ENCODE measurements at places on chromosomes 16 and 17. TPM values are rescaled to one million over a fixed set of nuclear protein-coding genes. Genes with fewer than 3 reads are reported as not detected.

DNA sequence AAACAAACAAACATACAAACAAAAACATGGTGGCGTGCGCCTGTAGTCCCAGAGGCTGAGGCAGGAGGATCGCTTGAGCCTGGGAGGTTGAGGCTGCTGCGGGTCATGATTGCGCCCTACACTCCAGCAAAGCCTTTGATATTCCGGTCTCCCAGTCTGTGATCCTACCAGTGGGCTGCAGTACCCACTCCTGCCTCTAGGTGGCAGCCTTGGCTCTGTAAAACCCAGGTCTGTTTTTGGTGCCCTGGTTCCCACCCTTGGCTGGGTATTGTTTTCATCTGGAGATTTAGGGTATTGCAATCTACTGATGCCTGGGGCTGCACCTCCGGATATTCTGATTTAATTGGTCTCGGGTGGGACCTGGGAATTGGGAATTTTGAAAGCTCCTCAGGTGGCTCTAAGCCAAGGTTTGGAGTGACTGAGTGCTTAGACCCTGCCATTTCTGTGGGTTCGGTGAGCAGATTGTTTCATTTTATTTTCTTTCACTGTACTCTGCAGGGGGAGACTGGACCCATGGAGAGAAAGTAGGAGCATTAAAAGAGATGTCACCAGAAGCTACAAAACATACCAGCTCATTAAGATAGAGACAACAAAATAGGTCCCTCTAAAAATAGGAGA, 40.5 kb downstream of the MYH3 start:
- peak; percentile 91 for DNase-seq

DNA sequence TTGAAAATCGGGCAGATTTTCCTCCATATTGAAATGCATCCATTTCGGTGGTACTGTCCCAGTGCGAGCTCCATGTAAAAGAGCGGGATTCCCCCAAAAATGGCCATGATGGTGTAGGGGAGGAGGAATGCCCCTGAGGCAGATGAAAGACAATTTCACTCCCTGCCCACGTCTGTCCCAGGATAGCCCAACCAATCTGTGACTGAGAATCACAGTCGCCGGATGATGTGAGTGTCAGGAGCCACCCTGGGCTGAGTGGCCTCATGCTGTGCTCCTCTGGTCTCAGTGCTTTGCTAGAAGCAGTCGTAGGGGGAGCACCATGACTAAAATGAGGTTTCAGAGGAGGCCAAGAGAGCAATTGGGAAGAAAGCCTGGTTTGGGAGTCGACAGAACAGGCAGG, 16.7 kb downstream of the SLC6A4 start:
- no peak for DNase-seq

DNA sequence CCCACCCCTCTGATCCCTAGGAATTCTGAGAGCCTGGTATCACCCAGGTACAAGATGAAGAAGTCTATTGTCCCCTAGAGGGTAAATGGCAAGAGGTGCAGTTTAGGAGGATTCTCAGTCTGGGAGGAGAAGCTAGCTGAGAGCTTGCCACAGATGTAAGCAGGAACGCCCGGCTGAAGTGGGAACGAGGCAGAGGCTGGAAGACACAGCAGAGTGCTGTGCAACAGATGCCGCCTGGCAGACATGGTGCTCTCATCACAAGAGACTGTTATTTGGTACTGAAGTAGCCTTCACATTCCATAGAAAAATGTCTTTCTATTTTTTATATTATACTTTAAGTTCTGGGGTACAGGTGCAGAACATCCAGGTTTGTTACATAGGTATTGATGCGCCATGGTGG, 20.3 kb upstream of the KRT20 start:
- no peak for DNase-seq

DNA sequence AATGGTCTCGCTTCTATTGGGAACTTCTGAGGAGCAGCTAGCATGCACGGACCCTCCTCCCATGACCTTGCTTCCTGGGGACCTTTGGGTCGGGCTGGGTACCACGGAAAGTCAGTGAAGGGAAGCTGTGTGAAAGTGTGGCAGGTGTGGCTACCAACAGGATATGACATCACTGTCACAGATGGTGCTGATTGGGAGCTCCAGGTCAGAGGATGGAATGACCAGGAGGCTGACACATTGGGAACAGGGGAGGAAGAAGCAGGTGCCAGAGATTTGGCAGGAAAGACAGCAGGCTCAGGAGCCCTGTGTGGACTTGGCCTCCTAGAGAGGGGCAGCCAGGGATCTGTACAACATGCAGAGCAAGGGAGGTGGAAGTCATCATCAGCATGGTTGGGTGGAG, 34.0 kb downstream of the CPNE2 start:
- DNase-seq = no peak

DNA sequence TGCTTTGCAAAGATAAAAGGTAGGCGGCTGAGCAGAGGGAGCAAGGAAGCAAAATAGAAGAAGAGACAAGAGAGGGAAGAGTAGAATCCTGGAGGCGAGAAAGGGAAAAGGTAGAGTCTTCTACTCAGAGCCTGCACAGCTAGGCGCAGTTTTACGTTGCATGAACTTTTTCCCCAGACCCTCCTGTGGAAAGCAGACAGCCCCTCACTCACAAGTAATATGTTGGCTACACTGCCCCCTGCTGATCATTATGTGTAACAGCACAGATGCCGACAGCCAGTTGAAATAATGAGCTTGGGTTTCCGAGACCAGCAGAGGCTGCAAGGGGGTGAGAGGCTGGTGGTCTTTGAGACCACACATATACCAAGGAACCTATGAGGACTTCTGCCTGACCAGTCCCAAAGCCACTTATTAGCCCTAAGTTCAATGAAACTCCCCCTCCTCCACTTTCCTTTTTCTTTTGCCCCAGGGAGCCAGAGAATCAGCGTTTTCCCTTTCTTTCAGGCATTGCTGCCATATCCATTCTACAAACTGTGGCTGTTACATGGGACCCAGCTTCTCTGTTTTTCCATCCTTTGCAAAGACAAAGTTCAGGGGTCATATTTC, 22.5 kb upstream of the CMTR2 start:
- peak; percentile 71 for DNase-seq

Gene SDR42E1
- 4.4 TPM for total RNA-seq

Gene ARL2BP
- 44.5 TPM for total RNA-seq

Gene SLC35G6
- not detected for total RNA-seq
